Activated CD4-positive, alpha-beta memory T cell treated with anti-CD3 and anti-CD28 coated beads, Interleukin-2, amount 10 ng/mL, durations not matched to agents 7 days and 5 days (primary cell): ENCODE measurements at places on chromosomes 1 and 21. TPM values are rescaled to one million over a fixed set of nuclear protein-coding genes. Genes with fewer than 3 reads are reported as not detected.

The KRTAP10-1 gene
- not detected for total RNA-seq

- DNase-seq = no peak
These were observed 186.1 kb downstream of the CLEC20A start for GRCh38 chr1:178310685-178311105.

DNA sequence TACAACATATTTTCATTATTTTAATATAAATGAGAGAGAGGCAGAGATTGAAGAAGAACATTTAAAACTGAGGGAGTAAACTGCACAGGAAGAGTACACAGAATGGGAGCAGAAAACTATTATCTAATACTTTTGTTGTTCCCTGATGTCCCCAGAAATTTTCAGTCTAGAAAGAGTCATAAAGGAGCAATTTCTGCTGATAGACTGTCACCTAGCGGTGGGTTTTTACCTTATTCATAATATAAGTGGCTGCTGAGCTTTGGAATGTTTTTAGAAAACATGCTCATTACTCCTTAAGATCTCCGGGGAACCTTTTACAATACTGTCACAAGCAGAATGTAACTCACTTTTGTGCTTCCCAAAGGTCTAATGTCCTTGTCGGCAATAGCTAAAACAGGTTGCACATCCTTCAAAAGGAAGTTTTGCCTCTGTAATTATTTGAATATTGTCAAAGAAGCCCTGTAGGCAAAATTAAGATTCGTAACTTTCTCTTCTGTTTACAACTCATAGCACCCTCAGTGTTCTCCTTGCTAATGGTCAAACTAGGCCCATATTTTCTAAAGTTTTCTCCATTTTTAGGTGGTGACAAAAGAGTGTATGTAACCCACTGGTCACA lies 4.9 kb upstream of the NPL start:
- no peak for DNase-seq

GRCh38 chr1:57319165-57319564 lies 104.7 kb downstream of the DAB1 start:
- no peak for DNase-seq
